Mesenteric fat pad (tissue), 1 donor: ENCODE measurements at places on chromosomes 2 and 18.

DNA sequence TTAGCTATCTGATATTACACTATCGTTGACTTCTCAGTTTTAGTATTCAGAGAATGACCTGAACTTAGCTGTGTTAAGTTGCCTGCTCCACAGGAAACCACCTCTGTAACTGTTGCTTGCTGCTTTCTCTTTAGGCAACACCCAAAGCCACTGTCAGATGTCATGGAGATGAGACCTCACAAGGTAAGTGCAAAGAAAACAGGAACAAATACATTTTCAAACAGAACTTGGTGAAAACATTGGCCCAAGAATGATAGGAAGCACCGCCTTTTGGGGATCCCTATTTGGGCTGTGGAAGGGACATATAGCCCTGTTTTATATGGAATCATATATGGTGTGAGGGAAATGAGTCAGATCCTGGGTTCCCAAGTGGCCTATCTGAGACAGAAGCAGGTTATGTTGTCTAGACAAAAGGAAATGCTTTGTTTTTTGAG lies 143.4 kb downstream of the UBE2E3 start:
- no peak for DNase-seq

DNA sequence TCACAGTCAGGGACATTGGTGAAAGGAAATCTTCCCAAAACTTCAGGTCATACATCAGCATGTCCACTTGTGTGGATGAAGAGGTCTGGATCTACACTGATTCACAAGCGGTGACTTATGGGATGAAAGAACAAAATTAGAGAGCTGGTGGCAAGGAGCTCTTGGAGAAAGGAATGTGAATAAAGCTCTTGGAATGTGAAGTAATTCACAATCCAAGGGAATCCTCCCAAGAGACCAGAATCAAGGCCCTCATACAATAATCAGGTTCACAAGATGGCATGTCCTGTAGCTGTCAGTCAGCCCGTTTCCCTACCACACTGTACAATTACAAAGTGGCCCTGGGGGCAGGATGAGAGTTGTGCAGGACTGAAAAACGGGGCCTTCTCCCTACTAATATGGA lies 96.2 kb downstream of the MRPS9 start:
- no peak for DNase-seq

DNA sequence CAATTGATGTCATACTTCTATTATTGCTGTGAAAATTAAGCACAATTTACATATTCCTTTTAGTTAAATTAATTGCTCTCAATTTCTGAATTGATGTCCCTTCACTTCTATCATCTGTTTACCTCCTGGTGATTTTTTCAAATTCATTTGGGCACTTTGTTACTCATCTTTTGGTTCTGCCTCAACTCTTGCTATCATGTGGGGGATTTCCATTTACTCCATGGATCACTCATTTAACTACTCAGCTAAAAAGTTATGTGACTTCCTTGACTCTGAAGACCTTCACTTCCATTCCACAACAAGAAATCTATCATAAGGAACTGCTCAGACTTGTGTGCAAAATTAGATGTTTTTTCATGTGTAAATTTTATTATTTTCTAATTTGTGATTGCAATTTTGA lies 126.2 kb downstream of the EHBP1 start:
- no peak for DNase-seq

DNA sequence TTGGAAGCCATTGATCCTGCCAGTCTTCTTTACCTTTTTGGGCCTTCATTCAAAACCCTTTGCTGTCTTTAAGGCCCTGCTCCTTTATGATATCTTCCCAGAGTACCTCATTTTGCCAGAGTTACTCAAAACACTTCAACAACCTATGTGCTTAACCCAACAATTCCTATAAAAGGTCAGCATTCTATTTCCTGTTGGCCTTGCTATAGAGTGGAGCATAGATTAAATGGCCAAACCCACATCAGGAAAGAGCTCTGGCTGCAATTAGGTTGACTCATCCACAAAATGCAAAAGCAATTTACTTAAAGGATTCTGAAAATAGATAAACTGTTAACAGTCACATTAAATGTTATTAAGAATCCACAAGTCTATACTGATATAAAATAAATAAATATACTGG lies 21.2 kb downstream of the MRPL33 start:
- DNase-seq: no peak

- DNase-seq: no peak
Measured at GRCh38 chr18:8830067-8831060, 125.0 kb downstream of the MTCL1 start.

GRCh38 chr2:172430678-172431077 lies 3.3 kb downstream of the ITGA6 start:
- DNase-seq: no peak

DNA sequence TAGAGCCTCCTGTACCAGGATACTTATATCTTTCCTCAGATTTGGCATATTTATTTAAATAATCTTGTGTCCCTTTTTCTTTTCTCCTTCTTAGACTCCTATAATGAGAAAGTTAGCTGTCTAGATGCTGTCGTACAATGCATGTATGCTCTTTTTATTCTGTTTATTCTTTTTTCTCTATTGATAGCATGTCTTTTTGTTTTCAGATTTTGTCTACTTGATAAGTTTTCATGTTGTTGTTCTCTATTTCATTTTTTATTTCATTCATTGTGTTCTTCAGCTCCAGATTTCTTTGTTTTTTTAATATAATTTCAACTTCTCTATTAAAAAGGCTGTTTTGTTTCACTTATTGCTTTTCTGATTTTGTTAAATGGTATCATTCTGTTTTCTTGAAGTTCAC lies 674.3 kb upstream of the POU3F3 start:
- no peak for DNase-seq
